ENCODE measurements at places on chromosomes 7 and 10.

GRCh38 chr7:48035301-48035966 lies at the start of gene C7orf57:
TSS of gene C7orf57 (plus strand) at chr7:48035543. CDS start at chr7:48036309, 766 bp downstream.
- no peak for DNase-seq

DNA sequence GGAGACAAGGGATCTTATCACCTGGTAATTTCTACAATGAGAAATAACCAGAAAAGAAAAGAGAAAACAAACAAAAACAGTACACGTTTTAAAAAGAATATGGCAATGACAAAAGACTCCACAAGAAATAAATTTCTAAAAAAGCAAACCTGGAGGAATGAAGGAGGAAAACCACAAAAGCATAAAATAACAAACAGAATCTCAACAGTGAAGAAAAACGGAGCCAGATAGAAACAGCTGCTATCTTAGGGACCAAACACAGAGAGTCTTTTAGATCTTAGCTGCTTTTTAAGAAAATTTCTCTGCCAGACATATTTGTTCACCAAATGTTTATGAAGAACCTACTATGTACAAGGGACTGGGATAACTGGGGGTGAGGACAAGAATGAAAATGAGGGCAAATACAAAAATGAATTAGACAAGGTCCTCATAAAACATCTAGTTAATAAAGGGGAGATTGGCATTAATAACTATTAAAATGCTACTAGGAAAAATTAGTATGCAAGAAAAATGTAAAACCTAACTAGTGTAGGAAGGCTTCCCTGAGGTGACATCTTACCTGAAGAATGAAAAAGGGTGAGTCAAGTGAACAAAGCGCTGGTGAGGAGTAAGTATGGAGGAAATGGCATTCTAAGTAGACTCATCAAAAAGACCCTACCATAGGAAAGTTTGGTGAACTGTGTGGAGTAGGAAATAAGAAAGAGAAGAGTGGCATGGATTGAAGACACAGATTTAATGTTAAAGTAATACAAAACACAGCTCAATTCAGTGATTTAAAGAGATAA lies 34.3 kb downstream of the WASL start:
- DNase-seq: no peak

- no peak for DNase-seq
These were observed 4.7 kb upstream of the SLC18A3 start for GRCh38 chr10:49605216-49605938.

DNA sequence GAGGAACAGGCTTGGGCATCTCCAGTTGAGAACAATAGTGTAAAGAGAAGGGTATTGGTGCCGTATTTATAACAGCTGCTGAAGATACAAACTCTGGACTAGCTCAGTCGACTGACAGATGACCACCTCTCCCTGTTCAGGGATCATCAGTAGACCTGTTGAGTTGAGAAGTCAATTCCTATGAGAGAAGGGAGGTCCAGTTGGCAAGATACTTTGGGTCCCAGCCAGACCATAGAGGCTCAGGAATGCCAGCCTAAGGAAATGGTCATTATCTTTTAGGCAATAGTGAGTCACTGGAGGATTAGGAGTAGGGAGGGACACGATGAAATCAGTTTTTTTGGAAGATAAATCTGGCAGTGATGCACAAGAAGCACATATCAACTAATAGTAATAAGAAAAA lies 202.9 kb downstream of the TRIL start:
- no peak for DNase-seq

GRCh38 chr7:141320287-141320686 lies 230.9 kb upstream of the AGK start:
- no peak for DNase-seq

DNA sequence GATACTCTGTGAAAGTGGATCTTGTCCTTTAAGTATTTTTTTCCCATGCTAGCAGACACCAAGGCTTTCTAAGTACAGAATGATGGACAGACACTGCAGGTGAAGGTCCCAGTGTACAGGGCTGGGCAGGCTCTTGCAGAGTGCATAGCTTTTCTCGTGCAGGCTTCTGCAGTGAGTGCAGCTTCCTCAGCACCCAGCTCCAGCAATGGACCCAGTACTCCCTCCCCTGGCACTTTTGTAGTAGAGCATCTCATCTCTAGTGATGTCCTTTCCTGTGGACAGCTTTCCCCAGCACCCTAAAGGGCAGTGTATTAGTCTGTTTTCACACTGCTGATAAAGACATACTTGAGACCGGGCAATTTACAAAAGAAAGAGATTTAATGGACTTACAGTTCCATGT lies 104.3 kb downstream of the CUL2 start:
- DNase-seq: no peak

DNA sequence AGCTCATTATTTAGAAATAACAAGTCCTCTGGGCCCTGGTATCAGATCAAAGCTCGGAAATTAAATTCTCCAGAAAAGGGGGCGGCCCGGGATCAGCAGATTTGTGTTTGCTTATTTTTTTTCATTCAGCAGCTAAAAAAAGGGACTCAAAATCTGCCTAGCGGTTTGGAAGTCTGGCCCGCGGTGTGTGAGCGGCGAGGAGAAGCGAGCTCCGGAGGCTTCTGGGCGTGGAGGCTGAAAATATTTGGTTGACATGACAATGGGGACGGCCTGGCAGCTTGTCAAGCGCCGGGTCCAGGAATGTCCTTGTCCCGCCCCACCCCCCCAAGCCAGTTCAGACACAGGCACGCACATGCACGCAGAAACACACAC lies 43.4 kb downstream of the FOXL3 start:
- DNase-seq: no peak

DNA sequence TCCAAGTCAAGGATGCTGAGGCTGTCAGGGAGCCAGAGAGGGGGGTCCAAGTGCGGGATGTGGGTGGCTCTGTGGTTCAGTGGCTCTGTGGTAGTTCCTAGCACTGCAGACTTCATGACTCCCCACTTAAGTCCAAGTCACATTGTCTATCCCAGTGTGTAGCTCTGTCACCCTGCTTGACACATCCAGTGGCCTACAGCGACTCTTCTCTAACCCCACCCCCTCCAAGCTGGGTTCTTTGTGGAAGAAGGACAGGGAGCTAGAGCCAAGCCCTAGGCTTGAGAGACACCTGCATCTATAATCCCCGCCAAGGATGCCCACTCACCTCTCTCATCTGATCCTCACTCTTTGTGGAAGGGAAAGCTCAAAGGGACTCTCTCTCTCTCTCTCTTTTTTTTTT lies 57.6 kb downstream of the ADCYAP1R1 start:
- no peak for DNase-seq

DNA sequence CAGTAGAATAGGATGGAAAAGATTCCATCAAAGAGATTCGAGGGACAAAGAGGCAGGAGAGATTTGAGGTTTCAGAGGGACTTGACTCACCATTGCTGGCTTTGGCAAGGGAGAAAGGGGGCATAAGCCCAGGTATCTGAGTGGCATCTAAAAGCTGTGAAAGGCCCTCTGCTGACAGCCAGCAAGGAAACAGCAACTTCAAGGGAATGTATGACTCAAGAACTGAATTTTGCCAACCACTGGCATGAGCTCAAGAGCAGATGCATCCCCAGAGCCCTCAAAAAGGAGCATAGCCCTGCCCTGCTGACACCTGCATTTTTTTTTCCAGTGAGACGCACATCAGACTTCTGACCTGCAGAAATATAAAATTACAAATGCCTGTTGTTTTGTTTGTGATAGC lies 19.6 kb upstream of the ADAM12 start:
- no peak for DNase-seq

GRCh38 chr10:60821656-60822055 lies 43.4 kb downstream of the CDK1 start:
- no peak for DNase-seq

- no peak for DNase-seq
These were observed 72.8 kb downstream of the SHOC2 start for GRCh38 chr10:110992006-110992800.

DNA sequence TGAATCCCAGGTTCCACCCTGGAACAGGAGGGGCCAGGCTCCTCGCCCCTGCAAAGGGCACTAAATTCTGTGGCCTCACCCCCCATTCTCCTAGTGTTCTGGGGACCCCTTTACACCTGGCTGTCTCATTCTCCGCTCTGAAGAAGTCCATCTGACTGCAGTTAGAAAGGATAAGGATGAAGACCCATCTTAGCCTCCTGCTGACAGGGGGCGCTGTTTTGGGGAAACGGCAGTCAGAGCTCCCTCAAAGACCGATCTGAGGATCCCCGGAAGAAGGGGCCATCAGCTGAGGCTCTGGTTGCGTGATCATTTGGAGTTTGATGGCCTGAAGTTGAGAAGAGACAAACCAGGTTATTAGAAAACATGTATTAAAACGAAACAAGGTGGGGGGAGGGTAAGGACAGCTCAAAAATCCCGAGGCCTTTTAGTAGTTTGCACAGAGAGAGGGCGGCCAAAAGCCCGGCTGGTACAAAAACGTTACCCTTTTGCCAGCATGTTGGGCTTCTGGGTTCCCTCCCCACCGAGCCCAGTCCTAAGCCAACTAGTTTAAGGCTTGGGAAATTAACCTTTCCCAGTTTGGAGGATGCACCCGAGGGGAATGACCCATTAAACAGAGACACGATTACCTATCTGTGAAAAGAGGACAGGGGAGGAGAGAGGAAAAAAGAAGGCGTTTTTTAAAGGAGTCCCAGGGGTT lies 102.8 kb downstream of the CHN2 start:
- DNase-seq: no peak

DNA sequence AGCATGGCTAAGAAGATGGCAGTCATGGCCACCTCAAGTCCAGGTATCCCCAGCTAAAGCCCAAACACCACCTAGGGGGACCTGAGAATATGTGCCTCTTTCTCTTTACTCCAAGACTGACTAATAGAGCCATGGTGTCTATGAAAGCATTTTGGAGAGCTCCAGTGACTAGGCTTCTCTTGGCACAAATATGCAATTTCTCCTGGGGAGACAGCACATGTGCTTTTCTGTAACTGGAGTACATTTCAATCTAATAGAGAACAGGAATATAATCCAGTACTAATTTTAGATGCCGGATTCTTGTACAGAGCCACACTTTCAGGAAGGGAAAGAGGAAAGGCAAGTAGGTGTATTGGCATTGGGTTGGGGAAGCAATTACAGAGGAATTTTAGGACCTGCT lies 260.1 kb downstream of the BMPER start:
- no peak for DNase-seq

GRCh38 chr7:100515072-100515532 lies 23.9 kb upstream of the AGFG2 start:
- DNase-seq: no peak

- DNase-seq: no peak
These were observed 34.5 kb downstream of the PPP1R3C start for GRCh38 chr10:91598211-91598977.

DNA sequence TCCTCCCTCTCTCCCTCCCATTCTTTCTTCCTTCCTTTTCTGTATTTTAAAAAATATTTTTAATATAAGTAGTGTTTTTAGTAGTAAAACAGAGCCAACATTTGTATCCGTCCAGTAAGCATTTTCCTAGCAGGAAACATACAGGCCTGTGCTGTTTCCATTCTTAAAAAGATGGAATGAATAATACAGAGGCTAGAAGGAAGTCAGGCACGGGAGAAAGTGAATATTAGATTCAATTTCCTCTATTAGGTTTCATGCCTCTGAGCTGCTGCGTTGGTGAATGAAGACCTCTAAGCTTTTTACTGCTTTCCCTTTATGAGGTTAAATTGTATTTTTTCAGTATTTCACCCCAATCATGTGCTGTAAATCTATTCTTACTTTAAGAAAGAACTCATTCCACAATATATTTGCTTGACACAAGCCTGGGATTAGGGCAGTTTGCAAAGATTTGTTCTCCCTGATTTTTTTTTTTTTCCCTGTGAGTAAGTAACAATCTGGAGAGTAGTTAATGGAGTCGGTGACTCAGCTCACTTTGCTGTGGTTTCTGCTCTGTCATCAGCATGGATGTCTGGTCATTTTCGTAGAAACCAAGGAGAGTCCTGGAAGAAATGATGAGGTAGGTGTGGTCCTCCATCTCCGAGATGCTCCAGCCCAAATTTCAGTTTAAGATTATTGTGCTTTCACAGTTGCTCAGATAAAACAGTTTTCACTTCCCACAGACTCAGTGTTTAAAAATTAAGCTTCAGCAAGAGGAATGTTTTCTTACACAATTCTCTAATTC lies 76.1 kb upstream of the PITRM1 start:
- no peak for DNase-seq

DNA sequence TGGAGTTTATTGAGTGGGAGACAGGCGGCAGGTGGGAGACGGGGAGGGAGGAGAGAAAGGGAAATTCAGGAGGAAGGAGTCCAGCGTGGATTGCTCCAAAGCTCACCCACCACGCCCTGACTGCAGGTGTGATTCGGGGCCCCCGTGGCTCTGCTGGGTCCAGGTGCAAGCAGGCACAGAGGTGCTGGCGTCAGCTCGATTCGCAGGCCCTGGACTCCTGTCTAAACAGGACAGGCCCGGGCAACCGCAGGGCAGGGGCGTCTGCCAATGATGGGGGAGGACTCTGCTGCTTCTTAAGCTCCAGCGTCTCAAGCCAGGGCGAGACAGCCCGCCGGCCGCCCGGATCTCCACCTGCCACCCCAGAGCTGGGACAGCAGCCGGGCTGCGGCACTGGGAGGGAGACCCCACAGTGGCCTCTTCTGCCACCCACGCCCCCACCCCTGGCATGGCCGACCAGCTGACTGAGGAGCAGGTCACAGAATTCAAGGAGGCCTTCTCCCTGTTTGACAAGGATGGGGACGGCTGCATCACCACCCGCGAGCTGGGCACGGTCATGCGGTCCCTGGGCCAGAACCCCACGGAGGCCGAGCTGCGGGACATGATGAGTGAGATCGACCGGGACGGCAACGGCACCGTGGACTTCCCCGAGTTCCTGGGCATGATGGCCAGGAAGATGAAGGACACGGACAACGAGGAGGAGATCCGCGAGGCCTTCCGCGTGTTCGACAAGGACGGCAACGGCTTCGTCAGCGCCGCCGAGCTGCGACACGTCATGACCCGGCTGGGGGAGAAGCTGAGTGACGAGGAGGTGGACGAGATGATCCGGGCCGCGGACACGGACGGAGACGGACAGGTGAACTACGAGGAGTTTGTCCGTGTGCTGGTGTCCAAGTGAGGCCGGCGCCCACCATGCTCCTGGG lies at the start of gene CALML3:
Gene CALML3 (plus strand): TSS at position 321 of the 920 bp plus-strand sequence. CDS start 125 bp downstream, at position 446.
- DNase-seq: no peak

DNA sequence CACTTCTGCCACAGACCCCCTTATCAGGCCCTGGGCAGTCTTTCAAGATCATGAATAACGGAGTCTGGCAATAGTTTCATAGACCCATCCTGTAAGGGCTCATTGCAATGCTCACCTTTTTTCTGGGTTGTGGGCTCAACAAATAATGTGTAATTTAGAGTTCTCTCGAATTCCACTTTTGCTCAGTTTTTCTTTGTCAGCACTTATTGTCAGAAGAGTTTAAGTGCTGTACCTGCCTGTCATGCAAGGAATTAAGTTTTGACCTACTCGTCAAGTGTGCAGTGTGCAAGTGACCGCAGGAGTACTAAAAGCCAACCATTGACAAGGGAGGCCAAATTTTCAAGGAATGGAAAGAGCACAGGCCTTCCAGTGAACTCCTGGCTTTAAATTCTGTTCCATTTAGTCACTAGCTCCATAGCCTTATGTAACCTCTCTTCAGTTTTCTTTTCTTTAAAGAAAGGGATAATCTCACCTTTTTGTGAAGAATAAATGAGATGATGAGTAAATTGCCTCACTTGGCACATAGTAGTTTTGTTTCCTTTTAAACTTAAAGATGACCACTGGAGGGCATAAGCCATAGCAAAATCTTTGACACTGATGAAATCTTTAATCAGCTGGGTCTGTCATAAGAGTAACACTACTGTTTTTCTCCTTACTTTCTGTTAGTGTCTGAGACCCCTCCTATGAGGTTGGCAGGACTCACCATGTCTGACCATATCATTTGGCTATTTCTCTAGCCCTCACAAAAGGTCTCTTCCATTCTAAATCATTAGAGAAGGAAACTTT lies 313.3 kb downstream of the TYW1 start:
- no peak for DNase-seq

Measured in NCI-H187 (cell line).